Pancreas (tissue), 10 donors: ENCODE measurements at places on chromosomes 13 and 19. TPM values are rescaled to one million over a fixed set of nuclear protein-coding genes. Genes with fewer than 3 reads are reported as not detected.

Gene TJP3
- total RNA-seq: 16.2 TPM

Gene ERICH6B
- total RNA-seq: not detected

Gene CNFN
- total RNA-seq: 0.70 TPM

Gene TTC9B
- not detected for total RNA-seq

Gene LEUTX
- not detected for total RNA-seq

Gene SYCN
- 1,282 TPM for total RNA-seq

Gene CCDC194
- 0.56 TPM for total RNA-seq

Gene GPC6
- total RNA-seq: 2.0 TPM
